Mesenteric fat pad (tissue), 1 donor: ENCODE measurements at places on chromosomes 5 and 9. TPM values are rescaled to one million over a fixed set of nuclear protein-coding genes. Genes with fewer than 3 reads are reported as not detected.

Gene EDIL3
- 3.7 TPM for total RNA-seq

Gene IL13
- total RNA-seq, result not detected

DNA sequence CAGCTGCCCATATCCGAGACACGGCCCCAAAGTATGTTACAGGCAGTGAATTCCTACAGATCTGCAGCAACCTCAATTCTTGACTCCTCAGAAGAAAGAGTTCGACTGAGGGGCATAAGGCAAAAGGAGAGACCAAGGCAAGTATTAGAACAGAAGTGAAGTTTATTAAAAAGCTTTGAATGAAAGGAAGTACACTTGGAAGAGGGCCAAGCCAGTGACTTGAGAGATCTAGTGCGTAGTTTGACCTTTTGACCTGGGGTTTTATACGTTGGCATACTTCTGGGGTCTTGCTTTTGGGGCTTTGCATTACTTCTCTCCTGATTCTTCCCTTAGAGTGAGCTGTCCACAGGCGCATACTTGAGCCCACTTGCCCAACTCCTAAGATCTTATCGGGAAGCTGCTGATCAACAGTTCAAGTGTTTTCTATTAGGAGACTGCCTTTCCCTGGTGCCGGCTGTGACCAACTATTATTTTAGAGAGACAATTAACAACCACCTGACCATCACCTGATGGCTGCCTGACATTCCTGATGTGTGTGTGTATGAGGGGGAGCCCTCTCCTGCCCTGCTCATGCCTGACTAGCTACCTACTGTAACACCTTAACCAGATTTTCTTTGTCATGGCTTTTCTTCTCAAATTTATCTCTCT is 1.5 kb upstream of the DEPDC1B start:
- no peak for DNase-seq

Gene ALDH1A1
- total RNA-seq, result 136 TPM
